ENCODE measurements at places on chromosomes 4 and X. TPM values are rescaled to one million over a fixed set of nuclear protein-coding genes. Genes with fewer than 3 reads are reported as not detected.

MYOZ2 gene
- not detected for total RNA-seq

DNA sequence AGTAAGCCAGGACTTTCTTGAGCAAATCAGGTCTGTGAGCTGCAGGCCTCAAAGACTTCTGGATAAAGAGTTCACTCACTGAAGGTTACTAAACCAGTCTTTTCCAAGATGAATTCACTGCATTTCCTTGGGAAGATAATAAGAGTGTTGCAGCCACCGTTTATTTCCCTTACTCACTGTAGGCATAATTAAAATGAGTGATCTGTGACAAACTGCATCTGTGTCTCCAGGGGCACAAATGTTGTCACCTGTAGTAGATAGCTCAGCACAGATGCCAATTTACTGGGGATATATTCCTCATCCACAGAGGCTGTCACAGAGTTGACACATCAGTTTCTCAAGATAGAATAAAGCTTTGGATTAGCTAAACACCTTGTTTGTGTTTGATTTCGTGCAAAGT is 580.2 kb downstream of the SPRY1 start:
- H3K4me1 ChIP-seq, result no peaks in the 10 kb centered on the region
- peaks cover 6% of the 10 kb centered on the region for H3K27me3 ChIP-seq
- H3K36me3 ChIP-seq, result no peaks in the 10 kb centered on the region
- DNase-seq, result no peak
- no peak overlapping the region for H3K27ac ChIP-seq
- H3K4me3 ChIP-seq, result no peak overlapping the region

SLC16A2 gene
- total RNA-seq, result 0.60 TPM

GRCh38 chr4:140499391-140499790 is 1.3 kb upstream of the MGAT4D start:
- H3K27ac ChIP-seq, result no peak overlapping the region
- peaks cover 77% of the 10 kb centered on the region for H3K27me3 ChIP-seq
- DNase-seq, result no peak
- H3K4me1 ChIP-seq, result peaks cover 6% of the 10 kb centered on the region
- peaks cover 2% of the 10 kb centered on the region for H3K36me3 ChIP-seq

VEGFD gene
- total RNA-seq, result not detected

GRCh38 chr4:173524218-173525117 is 5.6 kb downstream of the HAND2 start:
- DNase-seq, result no peak
- H3K27me3 ChIP-seq, result peaks cover 95% of the 10 kb centered on the region
- peak overlapping the region; percentile 59 for H3K27ac ChIP-seq
- peaks cover 23% of the 10 kb centered on the region for H3K36me3 ChIP-seq
- peaks cover 17% of the 10 kb centered on the region for H3K4me1 ChIP-seq

ATP11C gene
- total RNA-seq, result 25.4 TPM

TRIM75 gene
- total RNA-seq, result not detected

DNA sequence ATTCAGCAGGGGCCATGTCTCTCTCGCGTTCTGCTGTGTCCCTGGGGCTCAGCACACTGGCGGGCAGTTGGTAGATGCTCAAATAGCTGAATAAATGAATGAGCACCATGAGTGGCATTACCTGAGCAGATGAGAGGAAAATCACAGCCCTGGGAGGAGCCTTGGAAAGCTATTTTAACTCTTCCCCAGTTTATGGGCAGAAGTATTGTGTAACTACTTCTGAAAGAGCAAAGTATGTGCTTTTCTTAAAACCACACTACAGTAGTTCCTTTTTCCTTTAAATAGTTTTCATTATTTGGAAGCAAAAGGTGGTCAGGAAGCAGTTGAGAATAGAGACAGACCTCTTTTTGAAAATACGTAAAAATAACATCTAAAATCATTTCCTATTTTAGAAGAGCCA is 3.0 kb upstream of the PLAC1 start:
- H3K27me3 ChIP-seq, result peaks cover 25% of the 10 kb centered on the region
- no peak overlapping the region for H3K4me3 ChIP-seq
- DNase-seq, result no peak
- H3K36me3 ChIP-seq, result no peaks in the 10 kb centered on the region
- no peaks in the 10 kb centered on the region for H3K4me1 ChIP-seq
- H3K27ac ChIP-seq, result no peak overlapping the region

- no peak for DNase-seq
- no peak overlapping the region for H3K4me3 ChIP-seq
- H3K36me3 ChIP-seq, result no peaks in the 10 kb centered on the region
- H3K27me3 ChIP-seq, result no peaks in the 10 kb centered on the region
Observed at GRCh38 chrX:128901018-128901417, 622.3 kb downstream of the SMARCA1 start.

SERTM2 gene
- not detected for total RNA-seq

- H3K4me3 ChIP-seq, result no peak overlapping the region
- DNase-seq, result no peak
- H3K27me3 ChIP-seq, result no peaks in the 10 kb centered on the region
- H3K36me3 ChIP-seq, result no peaks in the 10 kb centered on the region
- H3K4me1 ChIP-seq, result no peaks in the 10 kb centered on the region
Observed at GRCh38 chr4:138035781-138036258, 206.3 kb downstream of the SLC7A11 start.

Measured in activated naive CD8-positive, alpha-beta T cell treated with anti-CD3 and anti-CD28 coated beads for 36 hours (primary cell).